Stimulated activated CD8-positive, alpha-beta memory T cell treated with anti-CD3 and anti-CD28 coated beads, Interleukin-2, amount 100 ng/mL, for 1 hour (primary cell): ENCODE measurements at places on chromosomes 5 and 9.

DNA sequence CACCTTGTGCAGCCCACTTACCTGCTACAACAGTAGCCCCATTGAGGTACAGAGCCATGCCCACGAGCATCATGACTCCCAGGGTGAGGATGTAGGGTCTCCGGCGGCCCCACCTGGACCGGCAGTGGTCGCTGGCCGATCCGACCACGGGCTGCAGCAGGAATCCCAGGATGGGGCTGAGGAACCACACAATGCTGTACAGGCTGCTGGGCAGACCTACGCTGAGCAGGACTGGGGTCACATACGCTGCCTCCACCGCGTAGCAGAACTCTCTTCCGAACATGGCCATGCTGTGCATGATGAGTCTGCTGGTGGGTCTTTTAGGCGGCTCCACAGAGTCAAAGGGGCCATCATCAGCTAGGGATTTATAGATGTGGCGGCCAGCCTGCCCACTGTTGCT is 315 bp downstream of the SLC45A2 start:
- no peak for DNase-seq

DNA sequence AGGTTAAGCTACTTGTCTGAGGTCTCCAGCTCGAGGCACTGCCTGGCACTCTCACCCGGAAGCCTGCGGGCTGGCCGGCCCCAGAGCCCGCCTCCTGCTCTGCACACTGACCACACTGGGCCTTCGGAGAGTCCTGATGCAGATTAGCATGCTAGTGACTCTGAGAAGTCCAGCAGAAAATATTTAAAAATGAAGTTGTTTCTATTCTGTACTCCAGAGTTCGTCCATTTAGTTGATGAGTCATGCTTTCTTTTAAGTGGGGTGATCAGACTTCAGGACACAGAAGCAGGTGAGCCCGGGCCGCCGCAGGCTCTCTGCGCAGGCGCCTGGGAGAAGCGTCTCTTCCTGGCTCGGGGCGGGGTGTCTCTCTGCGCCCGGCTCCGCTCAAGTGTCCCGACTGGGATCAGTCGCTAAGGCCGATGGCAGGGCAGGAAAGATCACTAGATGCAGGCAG is 32.5 kb downstream of the FAM240B start:
- DNase-seq, result no peak

DNA sequence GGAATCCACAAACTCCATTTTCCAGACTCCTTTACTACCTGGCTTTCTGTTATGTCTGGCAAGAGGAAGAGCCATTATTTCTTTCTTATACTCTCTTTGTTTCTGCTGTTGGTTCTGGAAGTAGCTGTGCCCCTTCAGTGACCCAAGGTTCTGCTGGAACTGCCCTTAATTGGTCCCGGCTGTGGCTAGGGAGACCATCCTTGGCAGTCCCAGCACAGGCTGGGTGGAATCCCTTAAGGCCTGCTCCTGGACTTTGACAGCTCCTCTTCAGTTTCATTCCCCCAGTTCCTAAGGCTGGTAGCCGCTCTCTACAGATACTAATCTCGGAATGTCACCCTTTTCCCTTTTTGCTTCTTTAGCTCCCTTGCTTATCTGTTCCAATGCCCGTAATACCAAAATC is 81.9 kb upstream of the GLIS3 start:
- no peak for DNase-seq

- DNase-seq, result no peak
Measured at GRCh38 chr5:143569213-143569701, 165.8 kb upstream of the NR3C1 start.

DNA sequence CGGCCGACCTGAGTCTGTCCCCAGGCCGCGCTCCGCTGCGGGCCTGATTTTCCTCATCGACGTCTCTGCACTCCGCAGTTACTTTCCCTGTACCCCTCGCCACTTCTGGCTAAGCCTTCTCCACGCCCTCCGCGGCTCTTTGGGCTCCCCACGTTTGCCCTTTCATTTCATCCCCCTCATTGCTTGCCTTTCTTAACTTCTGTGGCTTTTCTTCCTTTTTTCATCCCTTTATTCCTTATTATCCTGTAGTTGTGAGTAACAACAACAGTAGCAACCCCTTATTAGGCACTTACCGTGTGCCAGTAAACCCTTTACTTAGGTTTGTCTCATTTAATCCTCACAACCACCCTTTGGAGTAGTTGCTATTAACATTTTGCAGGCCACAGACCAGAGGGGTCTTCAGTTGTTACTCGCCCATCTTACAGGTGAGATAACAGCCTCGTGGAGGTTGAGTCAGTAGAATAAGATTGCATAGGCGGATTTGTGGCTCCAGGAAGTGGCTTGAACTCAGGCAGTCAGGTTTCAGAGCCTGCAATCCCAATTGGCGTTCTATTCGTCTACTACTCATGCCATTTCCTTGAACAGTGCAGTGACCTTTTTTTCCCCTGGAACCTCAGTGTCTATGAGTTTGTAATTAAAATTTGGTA is 724 bp downstream of the TCERG1 start:
- DNase-seq, result no peak

DNA sequence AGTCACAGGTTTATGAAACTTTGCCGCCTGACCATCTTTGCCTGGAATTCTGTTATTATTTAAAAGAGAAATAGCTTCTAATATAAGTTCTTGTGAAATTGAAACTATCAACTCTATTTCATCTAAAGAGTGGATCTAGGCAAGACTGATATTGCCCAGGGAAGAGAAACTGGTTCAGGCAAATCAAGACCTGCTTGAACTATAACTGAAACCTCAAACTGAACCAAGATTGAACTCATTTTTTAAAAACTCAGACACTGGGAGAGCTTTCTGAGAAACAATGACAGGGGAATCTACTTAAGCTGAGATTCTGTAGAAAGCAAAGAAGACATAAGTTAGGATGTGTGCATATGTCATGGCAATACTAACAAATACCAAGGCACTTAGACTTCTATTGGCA is 815.8 kb downstream of the BRINP1 start:
- no peak for DNase-seq

DNA sequence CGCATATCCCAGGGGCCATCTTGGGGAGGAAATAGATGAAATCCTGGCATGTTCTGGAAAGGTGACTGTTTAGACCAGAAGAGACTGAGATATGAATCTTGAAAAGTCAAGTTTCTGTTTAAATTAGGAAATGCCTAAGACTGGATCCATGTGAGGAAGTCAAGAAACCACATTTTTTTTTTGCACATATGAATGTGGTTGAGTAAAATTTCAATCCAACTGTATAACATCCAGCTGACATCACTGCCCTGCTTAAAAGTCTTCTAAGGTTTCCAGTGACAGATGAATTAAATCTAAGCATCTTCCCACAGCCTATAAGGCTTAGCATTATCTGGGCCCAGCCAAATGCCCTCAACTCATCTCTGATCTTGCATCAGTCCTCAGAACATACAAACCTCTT is 47.7 kb upstream of the TCERG1 start:
- no peak for DNase-seq

DNA sequence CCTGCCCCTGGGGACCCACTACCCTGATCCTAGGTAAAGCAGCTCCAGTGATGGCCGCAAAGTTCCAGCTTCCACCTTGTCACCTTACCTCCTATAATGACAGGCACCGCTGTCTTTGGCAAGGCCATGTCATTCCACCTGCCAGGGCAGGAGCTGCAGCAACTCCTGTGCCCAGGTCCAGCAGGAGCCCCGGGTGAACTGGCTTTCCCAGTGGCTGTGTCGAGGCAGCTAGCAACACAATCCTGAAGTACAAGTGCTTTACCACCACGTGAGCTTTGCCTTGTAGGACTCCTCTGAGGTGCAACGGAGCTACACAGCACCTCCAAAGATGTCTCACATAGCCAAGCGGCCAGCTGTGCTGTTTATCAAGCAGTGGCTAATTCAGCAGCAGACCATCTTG is 20.7 kb upstream of the MGAT1 start:
- no peak for DNase-seq

GRCh38 chr9:129473523-129474244 is 147.2 kb downstream of the C9orf50 start:
- DNase-seq, result no peak

DNA sequence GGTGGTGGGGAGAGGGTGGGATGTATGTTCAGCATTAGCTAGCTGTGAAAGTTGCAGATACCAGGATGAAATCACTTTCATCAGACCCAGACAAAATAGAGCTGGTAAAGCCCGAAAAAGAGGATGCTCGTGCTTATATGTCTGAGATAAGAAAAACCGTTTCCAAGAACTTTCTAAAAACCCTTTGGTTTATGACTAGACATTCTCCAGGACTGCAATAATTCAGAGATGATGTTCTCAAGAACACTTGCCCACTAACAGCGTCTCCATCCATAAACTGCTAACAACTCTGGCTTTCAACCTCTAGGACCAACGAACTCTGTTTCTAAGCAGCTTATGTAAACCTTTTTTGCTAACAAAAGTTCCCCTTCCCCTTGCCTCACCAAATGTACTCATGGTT is 8.4 kb upstream of the AMACR start:
- no peak for DNase-seq

DNA sequence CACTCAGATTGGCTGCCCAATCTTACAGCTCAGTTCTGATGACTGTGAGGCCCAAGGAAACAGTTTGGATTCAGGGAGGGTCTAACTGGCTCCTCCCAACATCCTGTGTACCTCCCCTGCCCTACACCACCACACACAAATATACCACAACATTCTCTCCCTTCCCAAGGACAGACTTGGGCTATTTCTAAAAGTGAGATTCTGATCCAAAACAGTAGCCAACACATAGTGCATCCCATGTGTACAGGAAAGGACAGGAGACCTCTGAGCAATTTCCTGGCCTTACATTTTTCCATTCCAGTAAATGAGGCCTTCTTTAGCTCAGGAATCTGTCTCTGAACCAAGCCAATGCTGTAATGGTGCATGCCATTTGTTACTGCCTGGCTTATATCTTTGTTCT is 20.8 kb downstream of the ZNF366 start:
- no peak for DNase-seq

- no peak for DNase-seq
Measured at GRCh38 chr9:105114318-105114717, 130.1 kb upstream of the SLC44A1 start.

DNA sequence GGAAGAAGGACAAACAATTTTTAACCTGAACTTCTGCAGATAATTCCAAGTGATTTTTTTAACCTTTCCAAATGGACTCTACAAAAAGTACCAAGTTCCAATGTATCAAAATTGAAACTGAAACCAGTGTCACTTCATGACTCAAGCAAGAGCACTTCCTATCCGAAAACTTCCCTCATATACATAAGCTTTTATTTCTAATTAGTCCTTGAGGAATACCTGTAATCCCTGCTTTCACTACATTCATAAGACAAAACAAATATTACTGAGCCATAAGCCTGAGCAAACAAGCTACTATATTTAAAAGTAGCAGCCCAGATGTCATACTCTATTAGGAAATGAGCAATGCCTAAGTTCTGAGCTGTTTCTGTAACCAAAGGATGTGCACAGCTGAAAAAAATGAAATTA is 224.4 kb downstream of the EBF1 start:
- no peak for DNase-seq

GRCh38 chr5:135213466-135214239 is 179.6 kb upstream of the PITX1 start:
- DNase-seq, result no peak

DNA sequence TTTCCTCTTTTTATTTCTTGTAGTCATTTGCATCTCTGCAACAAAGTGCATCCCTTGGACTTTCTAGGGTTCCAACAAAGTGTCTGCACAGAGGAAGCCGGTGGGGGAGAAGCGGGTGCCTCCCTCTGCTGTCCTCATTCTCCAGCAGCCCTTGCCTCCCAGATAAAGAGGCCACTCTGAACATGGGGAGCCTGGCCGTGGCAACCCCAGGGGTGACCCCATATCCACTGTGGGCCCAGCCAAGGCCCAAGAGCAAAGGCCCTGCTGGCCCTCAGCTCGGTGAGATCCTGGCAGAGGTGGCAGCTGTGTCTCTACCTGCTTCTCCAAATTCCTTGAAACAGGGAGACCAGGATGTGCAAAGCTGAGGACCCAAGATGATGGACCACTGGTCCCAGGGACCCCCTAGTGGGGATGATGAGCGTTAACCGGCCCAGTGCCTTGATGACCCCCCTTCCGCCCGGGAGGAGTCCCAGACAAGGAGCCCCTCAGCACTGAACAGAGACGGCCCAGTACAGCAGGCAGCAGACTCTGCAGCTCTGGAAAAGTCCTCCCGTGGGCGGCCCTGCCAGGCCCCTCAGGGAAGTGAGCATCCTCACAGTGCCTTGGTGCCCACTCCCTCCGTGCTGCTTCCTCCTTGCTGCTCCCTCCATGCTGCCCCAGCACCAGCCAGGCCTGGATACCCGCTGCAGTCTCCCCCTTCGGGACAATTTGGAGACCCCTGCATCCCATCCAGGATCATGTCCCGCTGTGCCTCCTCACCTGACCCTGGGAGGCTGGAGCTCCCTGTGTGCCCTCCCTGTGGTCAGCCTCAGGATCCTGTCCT is 62.5 kb downstream of the MRPL36 start:
- no peak for DNase-seq

GRCh38 chr9:124894741-124895170 is 32.8 kb downstream of the ARPC5L start:
- DNase-seq, result no peak

DNA sequence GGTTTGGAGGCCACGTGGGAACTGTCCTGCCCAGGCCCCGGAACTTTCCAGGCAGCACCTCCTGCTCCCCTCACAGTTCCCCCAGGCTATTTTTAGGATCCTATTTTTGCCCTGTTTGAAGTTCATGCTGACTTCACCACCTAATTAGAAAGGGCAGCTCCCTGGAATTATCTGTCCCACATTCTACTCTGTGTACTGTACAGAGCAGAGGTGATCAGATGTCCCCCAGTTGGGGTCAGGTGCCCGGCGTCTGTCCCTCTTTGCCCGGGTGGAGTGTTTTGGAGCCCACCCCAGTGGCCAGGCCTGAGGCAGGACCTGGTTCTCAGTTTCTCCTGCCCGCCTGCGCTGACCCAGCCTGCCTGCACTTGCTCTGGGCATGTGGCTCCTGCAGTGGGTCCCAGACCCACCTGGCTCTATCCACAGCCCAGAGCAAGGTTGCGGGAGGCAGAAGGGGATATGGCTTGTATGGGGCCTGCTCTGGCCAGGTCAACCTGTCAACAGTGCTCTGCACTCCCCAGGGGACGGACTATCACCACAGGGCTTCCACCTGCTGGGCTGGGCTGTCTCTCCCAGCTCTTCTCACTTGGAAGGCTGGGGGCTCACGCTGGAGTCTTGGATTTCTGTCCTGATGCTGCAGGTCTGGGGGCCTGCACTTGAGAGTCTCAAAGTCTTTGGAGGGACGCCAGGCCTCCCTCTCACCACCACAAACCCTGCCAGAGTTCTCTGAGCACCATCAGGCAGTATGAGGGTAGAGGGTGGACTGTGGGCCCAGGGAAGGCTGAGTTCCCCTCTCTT is 268.3 kb downstream of the GADD45G start:
- no peak for DNase-seq

DNA sequence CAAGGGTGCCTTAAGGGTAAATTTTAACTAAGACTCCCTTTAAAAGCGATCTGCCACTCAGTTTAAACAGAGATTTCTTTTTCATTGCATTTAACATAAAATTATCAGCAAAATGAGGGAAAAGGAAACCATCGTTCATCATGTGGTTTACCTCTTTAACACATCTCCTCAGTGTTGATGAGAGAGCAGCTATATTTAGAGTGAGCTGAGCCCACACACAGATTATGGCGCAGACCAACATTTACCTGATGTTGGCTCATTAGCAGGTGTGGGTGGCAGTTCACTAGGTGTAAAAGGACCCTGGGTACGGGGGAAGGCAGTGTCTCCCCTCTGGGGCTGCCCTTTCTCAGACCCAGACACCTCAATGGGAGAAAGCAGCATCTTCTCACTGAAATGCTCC is 149.8 kb downstream of the ENTREP1 start:
- no peak for DNase-seq
